Stimulated activated CD4-positive, alpha-beta T cell treated with anti-CD3 and anti-CD28 coated beads, Interleukin-12 subunit alpha, Interleukin-12 subunit beta, amount 100 ng/mL, for 24 hours (primary cell): ENCODE measurements at places on chromosomes 11 and 22.

- no peak for DNase-seq
Measured at GRCh38 chr11:115132436-115133228, 371.6 kb downstream of the CADM1 start.

GRCh38 chr22:18021431-18021830, 2.9 kb downstream of the MICAL3 start:
- DNase-seq = no peak

DNA sequence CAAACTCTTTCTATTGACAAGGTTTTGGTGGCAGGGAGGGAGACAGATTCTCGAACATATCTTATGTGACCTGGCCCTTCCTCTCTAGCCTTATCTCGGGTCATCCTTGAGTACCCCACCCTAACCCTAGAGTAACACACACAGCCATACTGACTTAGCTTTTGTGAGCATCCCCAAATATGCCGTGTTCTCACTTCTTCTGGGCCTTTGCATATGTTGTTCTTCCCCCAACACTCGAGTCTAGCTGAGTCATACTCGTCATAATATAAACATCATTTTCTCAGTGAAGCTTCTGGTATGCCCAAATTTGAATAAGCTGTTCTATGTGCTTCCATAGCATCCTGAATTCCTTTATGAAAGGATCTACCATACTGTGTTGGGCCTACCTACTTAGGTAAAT, 8.0 kb downstream of the TTC17 start:
- no peak for DNase-seq

DNA sequence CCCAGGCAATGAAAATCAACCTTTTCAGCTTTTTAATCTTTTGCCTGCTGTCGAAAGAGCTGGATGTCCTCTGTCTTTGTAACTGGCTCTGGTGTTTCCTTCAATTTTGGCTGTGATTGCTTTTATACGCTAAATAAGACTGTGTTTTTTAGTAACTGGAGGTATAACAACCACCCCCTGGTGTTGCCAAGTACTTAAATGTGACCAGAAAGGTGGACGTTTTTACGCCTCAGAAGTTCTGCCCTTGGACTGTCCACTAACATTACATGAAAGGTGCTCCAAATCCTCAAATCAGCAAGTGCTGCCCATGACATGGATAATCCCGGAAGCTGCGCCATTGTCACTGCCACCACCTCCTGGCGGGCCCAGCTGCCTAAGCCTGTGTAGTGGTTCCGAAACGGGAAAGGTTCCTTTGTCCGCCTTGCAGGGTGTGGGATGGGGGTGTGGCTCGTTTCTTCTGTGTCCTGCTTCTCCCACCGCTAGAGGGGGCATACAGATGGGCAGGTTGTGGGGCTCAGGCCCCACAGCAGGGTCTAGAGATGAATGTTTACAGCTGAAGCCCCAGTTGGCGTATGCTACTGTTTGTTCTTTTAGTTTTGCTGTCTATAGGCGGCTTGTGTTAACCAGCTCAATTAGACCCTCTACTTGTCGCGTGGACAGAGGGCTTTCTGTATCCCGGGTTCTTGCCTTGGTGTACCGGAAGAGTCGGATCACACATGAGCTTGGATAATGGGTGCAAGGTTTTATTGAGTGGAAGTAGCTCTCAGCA, 82.2 kb upstream of the SEPTIN5 start:
- DNase-seq = no peak

- no peak for DNase-seq
Measured at GRCh38 chr11:9095421-9095820, 4.0 kb upstream of the SCUBE2 start.

DNA sequence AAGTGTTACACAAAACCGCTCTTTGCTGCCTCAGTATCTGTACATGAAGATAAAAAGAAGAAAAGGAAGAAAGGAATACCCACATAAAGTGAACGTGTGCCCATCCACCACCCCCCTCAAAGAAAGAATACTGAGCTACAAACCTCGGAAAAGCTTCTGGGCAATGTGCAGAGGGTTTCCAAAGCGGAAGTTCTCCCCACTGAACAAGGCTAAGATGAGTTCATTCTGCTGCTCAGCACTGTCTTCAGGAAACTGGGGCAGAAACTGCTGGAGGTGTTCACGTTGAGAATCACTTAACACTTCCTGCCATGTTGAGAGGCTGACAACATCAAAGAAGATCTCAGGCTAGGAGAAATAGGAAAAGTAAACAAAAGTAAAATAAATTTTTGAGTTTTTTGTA, 6.9 kb downstream of the NFRKB start:
- DNase-seq = no peak

GRCh38 chr22:29343313-29343805, 27.9 kb upstream of the RASL10A start:
- no peak for DNase-seq
